ENCODE measurements at places on chromosomes 2 and 18.

DNA sequence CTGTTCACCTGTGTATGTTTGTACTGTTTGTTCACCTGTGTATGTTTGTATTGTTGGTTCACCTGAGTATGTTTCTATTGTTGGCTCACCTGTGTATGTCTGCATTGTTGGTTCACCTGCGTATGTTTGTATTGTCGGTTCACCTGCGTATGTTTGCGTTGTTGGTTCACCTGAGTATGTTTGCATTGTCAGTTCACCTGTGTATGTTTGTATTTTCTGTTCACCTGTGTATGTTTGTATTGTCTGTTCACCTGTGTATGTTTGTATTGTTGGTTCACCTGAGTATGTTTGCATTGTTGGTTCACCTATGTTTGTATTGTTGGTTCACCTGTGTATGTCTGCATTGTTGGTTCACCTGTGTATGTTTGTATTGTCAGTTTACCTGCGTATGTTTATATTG, 14.6 kb downstream of the ADI1 start:
- DNase-seq = no peak

DNA sequence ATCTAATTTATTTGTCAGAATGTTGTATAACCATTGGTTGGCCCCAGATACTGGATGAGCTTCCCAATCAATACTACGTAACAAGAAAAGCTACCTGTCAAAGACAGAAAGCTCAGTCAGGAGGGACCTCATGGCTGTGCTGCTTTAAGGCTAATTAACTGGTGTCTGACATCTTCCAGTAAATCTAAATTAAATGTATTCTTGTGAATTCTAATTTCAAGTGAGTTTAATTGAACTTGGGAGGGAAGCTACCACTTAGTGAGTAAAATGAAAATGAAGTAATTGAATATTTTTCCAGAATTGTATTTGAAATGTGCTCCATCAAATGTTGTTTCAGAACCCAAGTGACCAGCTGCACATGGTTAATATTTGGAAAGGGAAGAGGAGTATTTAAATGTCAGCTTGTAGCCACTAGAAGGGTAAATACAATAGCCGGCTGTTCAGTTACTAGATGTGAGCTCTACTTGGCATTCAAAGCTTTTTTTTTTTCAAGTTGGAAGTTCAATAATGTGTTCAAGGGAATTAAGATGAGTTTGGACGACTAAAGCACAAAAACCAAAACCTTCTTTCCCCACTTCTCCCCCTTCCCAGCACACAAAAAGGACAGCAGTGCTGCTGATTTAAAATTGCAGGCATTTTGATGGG, 62.0 kb downstream of the GPR39 start:
- DNase-seq = no peak

GRCh38 chr2:12704378-12704777, 12.4 kb upstream of the TRIB2 start:
- DNase-seq = no peak

DNA sequence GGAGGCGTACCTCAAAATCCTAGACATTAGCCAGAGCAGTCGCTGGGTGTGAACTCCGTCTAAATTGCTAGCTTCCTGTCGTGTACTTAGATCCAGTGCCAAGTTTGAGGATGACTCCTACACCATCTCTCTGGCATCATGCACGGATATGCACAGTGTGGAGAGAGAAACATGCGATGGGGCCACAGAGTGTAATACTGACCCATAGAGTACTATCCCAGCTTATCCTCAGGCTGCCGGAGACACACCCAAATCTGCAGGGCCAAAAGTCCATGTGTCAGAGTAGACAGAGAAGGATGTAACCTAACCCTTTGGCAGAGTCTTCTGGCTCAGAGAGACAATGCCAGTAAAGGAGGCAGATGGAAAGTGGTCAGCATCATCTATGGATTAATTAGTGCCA, 84.2 kb downstream of the ARL4C start:
- no peak for DNase-seq

DNA sequence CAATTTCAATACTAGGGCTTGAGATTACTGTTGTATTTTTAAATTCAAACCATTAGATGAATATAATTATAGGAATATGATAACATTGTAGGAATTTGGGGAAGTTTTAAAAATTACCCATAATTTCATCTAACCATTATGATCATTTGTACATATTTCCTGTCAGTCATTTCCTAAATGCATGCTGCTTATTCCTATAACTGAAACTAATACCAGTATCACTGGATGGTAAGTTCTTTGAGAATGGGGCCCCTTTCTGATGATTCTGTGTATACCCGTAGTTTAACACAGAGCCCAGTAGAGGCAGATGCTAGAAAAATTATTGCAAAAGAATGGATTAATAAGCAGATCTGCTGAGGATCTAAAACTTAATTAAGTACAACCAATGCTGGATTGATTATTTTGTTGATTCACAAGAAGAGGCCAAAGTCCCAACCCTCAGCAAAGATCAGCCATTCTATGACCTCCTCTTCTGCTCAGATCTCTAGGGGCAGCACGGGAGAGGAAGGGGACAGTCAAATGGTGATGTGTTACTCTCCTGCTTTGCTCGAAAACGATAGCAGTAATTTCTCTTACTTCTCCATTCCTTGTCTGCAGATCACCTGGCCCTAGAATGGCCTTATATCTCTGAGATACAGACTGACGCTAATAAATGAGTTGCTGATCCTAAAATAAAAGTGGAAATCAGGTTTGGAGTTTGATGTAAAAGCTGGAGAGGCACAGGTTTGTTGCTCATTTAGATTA, 69.5 kb upstream of the PELI1 start:
- no peak for DNase-seq

- DNase-seq = no peak
Observed at GRCh38 chr2:12684471-12684936, 32.2 kb upstream of the TRIB2 start.

GRCh38 chr18:3153107-3153704, 66.6 kb downstream of the MYOM1 start:
- DNase-seq = no peak

GRCh38 chr18:58201733-58202730, 158.0 kb downstream of the NEDD4L start:
- no peak for DNase-seq

DNA sequence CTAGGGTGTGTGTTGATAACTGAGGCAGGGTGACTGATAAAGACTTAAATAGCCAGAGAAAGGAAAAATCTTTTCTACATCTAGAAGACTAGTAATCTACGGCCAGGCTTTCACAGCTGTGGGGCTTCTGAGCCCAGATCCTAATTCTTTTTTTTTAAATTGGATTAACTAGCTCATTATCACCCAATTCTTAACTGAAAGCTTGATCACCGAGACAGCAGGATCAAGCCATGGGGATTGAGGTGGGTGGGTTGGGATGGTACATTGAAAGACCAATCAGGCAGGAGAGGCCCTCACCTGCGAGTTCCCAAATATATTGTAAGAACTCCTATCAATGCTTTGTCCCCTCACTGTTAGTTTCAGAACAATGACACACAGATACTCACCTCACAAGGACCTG, 20.0 kb upstream of the NFE2L2 start:
- no peak for DNase-seq

DNA sequence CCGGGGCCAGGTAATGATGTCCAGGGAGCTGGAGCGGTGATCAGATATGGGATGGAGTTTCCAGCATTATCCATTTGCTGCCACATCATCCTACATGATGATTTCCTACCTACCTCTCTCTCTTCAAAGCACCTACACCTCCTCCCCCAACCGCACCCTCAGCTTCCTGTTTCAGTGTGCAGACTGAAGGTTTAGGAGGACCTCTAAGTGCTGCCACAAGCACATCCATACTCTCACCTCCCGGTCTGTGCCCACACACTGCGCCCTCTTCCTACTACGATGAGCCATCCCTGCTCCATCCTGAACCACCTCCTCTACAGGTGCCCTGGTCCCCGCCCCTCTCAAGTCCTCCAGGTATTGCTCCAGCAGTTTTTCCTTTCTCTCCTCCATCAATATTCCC, 123.7 kb downstream of the ALPK2 start:
- peak; percentile 10 for DNase-seq

GRCh38 chr18:4599312-4599711, 144.2 kb upstream of the DLGAP1 start:
- DNase-seq = no peak

DNA sequence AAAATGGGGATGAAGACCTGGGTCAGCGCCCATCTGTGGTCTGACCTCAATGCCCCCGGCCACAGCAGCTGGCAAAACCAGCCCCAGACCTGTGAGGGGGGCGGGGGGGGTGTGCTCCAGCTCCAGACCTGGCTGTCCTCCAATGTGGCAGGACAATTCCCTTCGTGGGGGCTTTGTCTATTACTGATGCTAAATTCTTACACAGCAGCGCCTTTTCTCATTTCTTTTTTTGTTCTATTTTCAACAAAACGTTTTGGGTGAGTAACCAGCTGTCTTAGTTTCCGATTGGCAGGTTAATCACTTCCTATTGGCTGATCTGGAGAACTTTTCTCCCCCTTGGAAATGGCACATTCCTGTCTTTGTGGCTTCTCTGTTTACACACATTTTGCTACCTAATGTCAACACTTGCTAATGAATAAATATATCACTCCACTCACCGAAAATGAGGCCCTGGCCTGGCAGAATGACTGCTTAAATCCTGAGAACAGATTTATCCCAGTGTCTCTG, 4.4 kb downstream of the SMAD7 start:
- no peak for DNase-seq

DNA sequence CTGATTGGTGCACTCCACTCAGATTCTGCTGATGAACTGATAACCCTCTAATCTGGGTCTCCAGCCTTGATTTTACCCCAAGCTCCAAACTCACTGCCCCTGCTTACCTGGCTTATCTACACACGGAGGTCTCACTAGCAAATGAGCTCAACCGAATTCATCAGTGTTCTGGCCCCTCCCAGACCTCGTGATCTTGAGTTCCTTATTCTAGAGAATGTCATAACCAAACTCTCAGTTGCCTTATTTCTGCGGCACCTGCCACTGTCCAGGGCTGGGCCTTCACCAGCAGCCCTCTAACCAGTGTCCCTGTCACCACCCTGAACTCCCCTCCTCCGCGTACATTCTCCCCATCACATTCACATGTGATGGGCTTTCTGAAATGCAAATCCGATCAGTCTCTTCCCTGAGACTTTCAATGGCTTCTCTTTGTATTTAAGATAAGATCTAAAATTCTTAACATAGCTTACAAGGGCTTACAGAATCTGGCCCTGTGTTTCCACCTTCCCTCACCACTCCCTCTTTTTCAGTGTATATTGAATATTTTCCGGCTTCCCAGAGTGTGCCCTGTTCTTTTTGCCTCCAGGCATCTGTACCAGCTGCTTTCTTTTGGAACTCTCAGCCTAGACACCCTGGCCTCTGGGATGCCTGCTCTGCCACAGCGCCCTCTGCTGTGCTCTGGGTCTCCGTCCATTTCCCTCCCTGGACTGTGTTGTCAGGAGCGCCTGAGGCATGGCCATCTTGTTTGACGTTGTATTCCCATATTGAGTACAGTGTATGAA, 31.1 kb downstream of the NAB1 start:
- DNase-seq = peak; percentile 31

DNA sequence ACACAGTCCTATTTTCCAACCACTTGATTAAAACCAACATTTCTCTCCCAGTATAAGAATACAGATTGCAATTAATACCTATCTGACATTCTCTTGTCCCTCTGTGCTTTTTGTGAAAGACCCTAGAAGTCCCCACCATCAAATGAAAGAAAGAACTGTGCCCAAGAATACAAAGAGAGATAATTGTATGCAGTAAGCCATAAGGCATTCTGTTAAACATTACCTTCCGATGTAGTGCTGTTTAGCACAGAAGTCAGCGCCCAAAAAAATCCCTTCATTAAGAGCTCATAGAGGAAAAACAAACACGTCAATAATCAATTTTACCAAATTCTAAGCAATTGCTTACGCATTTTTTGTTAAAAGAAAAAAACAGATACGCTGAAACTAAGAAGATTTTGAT, 41.1 kb downstream of the ZNF516 start:
- DNase-seq = no peak

DNA sequence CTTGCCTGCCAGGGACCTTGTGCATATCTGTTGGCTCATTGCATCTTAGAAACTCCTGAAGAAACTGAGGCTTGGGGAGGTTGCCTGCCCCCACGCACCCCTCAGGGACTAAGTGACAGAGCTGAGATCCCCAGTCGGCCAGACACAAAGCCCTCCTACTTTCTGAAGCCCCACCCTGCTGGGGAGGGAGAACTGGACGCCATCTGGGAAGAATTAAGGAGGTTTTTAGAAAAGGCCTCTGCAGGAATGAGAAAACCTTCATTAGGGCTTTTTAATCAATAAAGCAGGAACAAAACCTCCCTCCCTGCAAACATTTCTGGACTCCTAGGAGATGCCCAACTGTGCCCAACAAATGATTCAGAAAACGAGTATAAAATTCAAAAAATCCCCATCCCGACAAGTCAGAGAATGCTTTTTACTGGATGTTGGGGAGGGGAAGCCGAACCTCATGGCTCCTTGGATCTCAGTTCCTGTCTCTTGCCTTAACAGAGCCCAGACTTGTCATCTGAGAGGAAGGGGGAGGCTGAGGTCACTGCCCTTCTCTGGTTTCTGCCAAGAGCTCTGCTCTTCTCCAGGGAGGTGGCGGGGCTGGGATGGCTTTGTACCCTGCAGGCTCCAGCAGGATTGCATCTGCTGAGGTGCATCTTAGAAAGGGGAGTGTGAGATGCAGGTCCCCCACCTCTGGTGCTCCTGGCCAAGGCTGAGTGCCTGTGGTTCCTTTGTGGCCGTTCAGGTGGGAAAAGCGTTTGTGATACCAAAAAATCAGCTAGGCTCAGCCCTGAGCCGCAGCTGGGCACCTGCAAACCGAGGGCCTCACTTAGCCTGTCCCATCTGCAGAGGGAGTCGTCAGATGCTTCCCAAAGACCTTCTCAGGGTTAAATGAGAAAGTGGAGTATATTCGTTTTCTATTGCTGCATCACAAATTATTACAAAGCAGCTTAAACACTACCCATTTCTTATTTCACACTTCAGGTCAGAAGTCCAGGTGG, 142.4 kb downstream of the ZFP36L2 start:
- DNase-seq = no peak

GRCh38 chr2:129906139-129906860, 73.2 kb upstream of the RAB6C start:
- DNase-seq = no peak

DNA sequence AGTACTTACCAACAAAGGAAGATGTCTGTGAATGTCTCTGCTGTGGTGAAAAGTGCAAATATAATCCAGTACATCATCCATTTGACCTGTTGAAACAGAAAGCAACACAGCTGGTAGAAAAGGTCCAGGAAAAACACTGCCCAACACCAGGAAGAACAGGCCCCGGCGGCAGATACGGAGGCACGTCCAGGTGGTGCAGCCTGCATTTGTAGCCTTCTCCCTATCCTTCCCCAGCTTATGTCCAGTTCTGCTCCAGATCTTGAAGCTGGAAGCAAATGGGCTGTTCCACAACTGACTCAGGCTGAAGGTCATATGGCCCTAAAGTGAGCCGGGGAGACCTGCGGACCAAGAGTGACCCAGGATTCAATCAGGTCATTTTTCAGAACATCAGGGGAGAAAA, 64.7 kb downstream of the MRPL35 start:
- no peak for DNase-seq

GRCh38 chr18:53909668-53910067, 314.8 kb downstream of the MBD2 start:
- DNase-seq = no peak
